MCF 10A (cell line): ENCODE measurements at places on chromosomes 16 and 17. TPM values are rescaled to one million over a fixed set of nuclear protein-coding genes. Genes with fewer than 3 reads are reported as not detected.
A peak's percentile ranks its signal among the peaks of the same experiment; 100 is the strongest.

Gene RND2
- total RNA-seq, result 0.16 TPM in 1 of 2 replicates, not detected in the other

- DNase-seq, result no peak
- H3K27ac ChIP-seq, result no peak overlapping the region
- H3K27me3 ChIP-seq, result no peaks in the 10 kb centered on the region
- H3K36me3 ChIP-seq, result no peaks in the 10 kb centered on the region
Observed at GRCh38 chr16:12468552-12468951, 335.1 kb downstream of the CPPED1 start.

DNA sequence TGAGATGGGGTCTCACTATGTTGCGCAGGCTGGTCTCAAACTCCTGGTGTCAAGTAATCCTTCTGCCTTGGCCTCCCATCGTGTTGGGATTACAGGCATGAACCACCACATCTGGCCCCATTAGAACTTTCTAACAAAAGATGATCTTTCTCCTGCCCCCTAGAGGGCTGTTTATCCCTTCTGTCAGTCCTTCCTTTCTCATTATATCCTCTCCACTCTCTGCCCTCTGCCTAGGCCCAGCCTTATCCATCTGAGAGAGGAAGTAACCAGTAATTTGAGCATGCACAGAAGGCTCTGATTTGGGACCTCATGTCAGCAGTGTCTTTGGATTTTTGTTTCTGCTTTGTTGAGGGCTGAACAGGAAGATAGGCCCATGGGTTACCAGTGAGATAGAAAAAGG lies 4.4 kb upstream of the DHX40 start:
- no peaks in the 10 kb centered on the region for H3K36me3 ChIP-seq
- H3K4me3 ChIP-seq, result no peak overlapping the region
- no peak overlapping the region for H3K27ac ChIP-seq
- H3K27me3 ChIP-seq, result peaks cover 7% of the 10 kb centered on the region
- DNase-seq, result peak; percentile 35

Gene SYT17
- total RNA-seq, result not detected in 2 replicates

GRCh38 chr17:7572588-7573323 lies 6.7 kb upstream of the CD68 start:
- peak; percentile 99 for DNase-seq
- H3K4me1 ChIP-seq, result peaks cover 11% of the 10 kb centered on the region
- peaks cover 87% of the 10 kb centered on the region for H3K36me3 ChIP-seq
- peak overlapping the region; percentile 90 for H3K4me3 ChIP-seq
- H3K27ac ChIP-seq, result peak overlapping the region; percentile 99

GRCh38 chr17:72467841-72468653 lies 347.2 kb downstream of the SOX9 start:
- H3K27ac ChIP-seq, result no peak overlapping the region
- peak; percentile 94 for DNase-seq
- H3K27me3 ChIP-seq, result no peaks in the 10 kb centered on the region
- no peak overlapping the region for H3K4me3 ChIP-seq
- peaks cover 34% of the 10 kb centered on the region for H3K4me1 ChIP-seq
- H3K36me3 ChIP-seq, result peaks cover 22% of the 10 kb centered on the region

GRCh38 chr16:57373117-57373947 lies 1.0 kb downstream of the CX3CL1 start:
- DNase-seq, result no peak
- H3K36me3 ChIP-seq, result no peaks in the 10 kb centered on the region
- H3K27me3 ChIP-seq, result peaks cover 12% of the 10 kb centered on the region
- peaks cover 6% of the 10 kb centered on the region for H3K4me1 ChIP-seq

- H3K27me3 ChIP-seq, result no peaks in the 10 kb centered on the region
- no peak overlapping the region for H3K4me3 ChIP-seq
- H3K36me3 ChIP-seq, result peaks cover 21% of the 10 kb centered on the region
- H3K4me1 ChIP-seq, result peaks cover 21% of the 10 kb centered on the region
Observed at GRCh38 chr17:20267459-20267842, 199.9 kb downstream of the LGALS9B start.

GRCh38 chr16:4339909-4340308 lies 11.2 kb downstream of the PAM16 start:
- H3K27ac ChIP-seq, result no peak overlapping the region
- DNase-seq, result no peak
- no peaks in the 10 kb centered on the region for H3K27me3 ChIP-seq
- H3K4me1 ChIP-seq, result no peaks in the 10 kb centered on the region

GRCh38 chr17:37273409-37274051 lies 102.3 kb upstream of the C17orf78 start:
- H3K36me3 ChIP-seq, result peaks cover 77% of the 10 kb centered on the region
- no peak for DNase-seq
- no peak overlapping the region for H3K4me3 ChIP-seq

Gene PRAC1
- not detected in 2 replicates for total RNA-seq

GRCh38 chr16:14335297-14335696 lies 264.2 kb downstream of the MRTFB start:
- peaks cover 8% of the 10 kb centered on the region for H3K36me3 ChIP-seq
- no peak overlapping the region for H3K4me3 ChIP-seq
- no peak for DNase-seq
- no peaks in the 10 kb centered on the region for H3K4me1 ChIP-seq
- no peak overlapping the region for H3K27ac ChIP-seq
- no peaks in the 10 kb centered on the region for H3K27me3 ChIP-seq

Gene GPR139
- not detected in 2 replicates for total RNA-seq

GRCh38 chr17:59853168-59853918 lies 39.4 kb downstream of the TUBD1 start:
- peaks cover 18% of the 10 kb centered on the region for H3K36me3 ChIP-seq
- H3K27ac ChIP-seq, result peak overlapping the region; percentile 96
- H3K4me3 ChIP-seq, result peak overlapping the region; percentile 47
- peaks cover 23% of the 10 kb centered on the region for H3K4me1 ChIP-seq
- no peaks in the 10 kb centered on the region for H3K27me3 ChIP-seq

Gene TM4SF5
- total RNA-seq, result not detected in 2 replicates

- no peak overlapping the region for H3K27ac ChIP-seq
- H3K27me3 ChIP-seq, result peaks cover 80% of the 10 kb centered on the region
- DNase-seq, result peak; percentile 39
- H3K4me3 ChIP-seq, result no peak overlapping the region
- no peaks in the 10 kb centered on the region for H3K36me3 ChIP-seq
Observed at GRCh38 chr16:82344157-82344556, 174.1 kb upstream of the MPHOSPH6 start.

DNA sequence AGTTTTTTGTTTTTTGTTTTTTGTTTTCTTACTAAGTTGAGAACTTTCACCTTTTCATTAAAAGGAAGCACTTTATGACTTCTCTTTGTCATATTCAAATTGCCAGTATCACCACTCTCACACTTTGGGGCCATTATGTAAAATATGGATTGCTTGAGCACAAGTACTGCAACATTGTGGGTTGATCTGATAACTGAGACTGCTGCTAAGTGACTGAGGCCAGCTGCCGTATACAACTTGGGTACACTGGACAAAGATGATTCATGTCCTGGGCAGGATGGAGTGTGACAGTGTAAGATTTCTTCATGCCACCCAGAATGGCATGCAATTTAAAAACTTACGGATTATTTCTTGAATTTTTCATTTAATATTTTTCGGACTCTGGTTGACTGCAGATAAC lies 7.8 kb downstream of the TTC19 start:
- DNase-seq, result no peak
- H3K27ac ChIP-seq, result no peak overlapping the region

Gene BCAR1
- total RNA-seq, result 58.6 and 68.1 TPM in 2 replicates
